ENCODE measurements at places on chromosomes 3 and 15.

DNA sequence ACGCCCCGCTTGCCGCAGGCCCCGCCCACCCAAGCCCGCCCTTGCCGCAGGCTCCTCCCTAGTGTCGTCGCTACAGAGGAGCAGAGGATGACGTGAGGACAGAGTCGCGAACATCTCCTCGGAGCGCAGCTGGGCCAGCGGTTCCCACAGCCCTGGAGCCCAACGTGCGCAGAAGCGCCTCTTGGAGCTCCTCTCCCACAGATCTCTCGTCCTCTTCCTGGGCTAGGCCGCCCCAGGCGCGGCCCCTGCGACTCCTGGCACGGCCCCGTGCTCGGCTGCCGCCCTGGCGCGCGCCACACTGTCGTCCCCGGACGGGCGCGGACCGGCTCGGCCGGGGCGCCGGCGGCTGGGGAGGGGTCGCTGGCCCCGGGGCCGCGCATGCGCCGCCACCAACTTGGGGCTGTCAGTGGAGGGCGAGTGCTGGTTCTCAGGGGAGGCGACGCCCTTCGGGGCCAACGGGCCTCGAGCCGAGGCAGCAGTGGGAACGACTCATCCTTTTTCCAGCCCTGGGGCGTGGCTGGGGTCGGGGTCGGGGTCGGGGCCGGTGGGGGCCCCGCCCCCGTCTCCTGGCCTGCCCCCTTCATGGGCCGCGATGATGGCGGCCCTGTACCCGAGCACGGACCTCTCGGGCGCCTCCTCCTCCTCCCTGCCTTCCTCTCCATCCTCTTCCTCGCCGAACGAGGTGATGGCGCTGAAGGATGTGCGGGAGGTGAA, at the start of gene TRPC1:
TRPC1 (plus strand) TSS at position 67 of the 714 bp plus-strand sequence; CDS start at position 593, 526 bp downstream.
- peak; percentile 68 for DNase-seq

GRCh38 chr15:42083916-42084315, 10.4 kb downstream of the PLA2G4D start:
- no peak for DNase-seq

DNA sequence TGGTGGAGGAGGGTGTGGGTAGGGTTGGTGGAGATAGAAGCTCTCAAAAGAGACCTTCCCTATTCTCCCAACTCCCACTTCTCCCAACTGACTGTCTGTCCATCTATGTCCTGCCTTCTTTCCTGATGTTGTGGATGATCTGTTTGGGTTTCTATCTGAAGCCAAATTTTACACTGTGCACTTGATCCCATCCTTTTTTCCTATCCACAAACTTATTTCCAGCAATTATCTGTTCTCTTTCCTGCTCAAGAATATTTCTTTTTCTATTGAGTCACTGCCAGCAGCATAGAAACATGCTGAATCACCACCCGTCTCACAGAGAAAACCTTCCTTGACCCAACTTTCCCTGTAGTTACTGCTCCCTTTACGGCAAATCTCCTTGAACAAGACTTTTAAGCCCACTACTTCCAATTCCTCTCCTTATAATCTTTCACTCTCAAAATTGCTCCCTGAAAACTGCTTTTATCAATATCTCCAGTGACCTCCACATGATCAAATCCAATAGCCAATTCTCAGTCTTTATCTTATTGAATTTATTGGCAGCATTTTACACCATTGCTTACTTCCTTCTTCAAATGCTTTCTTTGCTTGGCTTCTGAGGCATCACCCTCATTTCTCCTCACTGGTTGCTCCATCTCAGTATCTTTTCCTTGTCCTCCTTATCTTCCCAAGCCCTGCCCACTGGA, 141.2 kb upstream of the SLC7A14 start:
- no peak for DNase-seq

- DNase-seq: no peak
Measured at GRCh38 chr15:64235552-64235951, 72.7 kb upstream of the PPIB start.

- no peak for DNase-seq
Measured at GRCh38 chr3:116442331-116443021, 2.8 kb downstream of the LSAMP start.

DNA sequence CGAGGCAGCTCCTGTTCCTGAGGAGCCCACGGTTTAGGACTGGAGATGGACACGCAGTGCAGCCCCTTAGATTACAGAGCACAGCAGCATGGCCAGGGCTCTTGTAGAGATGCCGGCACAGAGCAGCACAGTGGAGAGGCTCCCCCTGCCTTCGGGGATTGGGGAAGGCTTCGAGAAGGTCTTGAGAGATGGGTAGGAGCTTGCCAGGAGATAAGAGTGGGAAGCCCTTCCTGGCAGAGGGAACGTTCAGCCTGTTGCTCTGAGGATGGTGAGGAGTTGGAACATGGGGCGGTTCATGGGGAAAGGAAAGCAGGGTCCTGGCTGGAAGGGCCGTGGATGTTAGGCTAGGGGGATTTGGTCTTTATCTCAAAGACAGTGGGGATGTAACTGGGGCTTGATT, 10.0 kb downstream of the EPB42 start:
- DNase-seq: no peak

DNA sequence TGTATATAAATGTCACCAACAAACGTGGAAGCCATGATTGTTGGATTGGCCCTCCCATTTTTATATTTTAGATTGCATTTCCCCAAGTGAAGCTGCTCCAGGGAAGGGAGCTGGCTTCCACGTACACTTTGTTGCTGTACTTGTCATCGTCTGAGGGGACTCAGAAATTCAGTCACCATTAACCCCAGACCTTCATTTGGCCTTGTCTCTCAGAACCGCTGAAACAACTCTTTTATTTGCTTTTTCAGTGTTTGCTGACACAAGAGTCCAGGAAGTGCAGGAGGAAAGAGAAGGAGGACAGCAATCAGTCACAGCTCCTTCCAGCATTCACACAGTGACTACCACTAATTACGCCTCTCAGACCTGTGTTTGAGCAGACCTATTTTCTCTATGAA, 276.5 kb downstream of the TBL1XR1 start:
- peak; percentile 87 for DNase-seq

GRCh38 chr15:31302778-31303725, 23.6 kb upstream of the KLF13 start:
- DNase-seq: no peak

GRCh38 chr15:80059786-80060355, 395 bp downstream of the ZFAND6 start:
- no peak for DNase-seq

DNA sequence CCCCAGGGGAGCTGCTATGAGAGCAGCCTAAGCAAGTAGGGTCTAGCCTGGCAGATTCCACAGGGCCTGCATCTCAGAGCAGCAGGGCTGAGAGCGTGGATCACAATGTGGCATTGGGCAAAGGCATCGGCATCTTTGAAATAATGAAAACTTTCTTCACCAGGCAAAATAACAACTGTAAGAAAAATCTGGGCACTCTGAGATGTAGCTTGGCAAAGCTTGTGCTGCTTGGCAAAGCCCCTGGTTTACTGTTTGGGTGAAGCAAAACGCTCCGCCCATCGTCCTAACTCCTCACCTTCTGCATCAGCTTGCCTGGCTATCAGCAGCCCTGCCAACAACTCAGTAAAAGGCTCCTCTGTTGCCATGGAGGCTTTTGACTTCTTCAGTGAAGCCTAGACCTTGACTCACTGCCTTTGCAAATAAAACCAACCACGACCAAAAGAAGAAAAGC, 212.8 kb upstream of the EIF1B start:
- DNase-seq: no peak

DNA sequence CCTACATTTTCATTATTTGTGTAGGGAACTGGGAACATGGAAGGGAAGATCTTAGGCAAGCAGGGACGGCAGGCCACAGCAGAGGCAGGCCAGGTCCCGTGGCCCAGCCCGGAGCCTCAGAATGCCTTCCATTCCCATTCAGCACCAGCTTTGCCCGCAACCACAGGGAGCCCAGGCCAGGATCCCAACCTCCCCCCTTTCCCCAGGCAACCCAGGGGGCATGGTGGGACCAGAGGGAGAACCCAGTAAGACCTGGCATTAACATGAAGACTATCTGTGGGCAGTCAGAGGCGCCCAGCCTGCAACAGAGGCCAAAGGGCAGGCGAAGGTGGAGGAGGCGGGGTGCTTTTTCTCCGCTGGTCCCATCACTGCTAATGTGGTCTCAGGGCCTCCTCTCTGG, 135.6 kb downstream of the TPRA1 start:
- no peak for DNase-seq

DNA sequence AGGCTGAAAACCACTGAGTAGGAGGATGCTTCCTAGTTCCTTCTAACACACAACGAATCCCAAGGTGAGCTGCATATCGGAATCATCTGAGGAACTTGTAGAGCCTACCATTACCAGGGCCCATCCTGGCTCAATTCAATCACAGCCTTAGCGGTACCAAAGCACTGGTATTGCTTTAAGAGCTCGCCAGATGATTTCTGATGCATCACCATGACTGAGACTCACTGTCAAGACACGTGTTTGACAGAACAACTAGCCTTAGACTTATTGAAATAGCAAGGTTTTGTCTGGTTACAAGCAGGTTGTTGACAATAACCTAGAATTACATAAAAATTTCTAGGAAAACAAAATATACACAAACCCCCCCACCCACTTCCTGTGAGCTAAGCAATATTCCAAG, 68.5 kb downstream of the CBLB start:
- no peak for DNase-seq

DNA sequence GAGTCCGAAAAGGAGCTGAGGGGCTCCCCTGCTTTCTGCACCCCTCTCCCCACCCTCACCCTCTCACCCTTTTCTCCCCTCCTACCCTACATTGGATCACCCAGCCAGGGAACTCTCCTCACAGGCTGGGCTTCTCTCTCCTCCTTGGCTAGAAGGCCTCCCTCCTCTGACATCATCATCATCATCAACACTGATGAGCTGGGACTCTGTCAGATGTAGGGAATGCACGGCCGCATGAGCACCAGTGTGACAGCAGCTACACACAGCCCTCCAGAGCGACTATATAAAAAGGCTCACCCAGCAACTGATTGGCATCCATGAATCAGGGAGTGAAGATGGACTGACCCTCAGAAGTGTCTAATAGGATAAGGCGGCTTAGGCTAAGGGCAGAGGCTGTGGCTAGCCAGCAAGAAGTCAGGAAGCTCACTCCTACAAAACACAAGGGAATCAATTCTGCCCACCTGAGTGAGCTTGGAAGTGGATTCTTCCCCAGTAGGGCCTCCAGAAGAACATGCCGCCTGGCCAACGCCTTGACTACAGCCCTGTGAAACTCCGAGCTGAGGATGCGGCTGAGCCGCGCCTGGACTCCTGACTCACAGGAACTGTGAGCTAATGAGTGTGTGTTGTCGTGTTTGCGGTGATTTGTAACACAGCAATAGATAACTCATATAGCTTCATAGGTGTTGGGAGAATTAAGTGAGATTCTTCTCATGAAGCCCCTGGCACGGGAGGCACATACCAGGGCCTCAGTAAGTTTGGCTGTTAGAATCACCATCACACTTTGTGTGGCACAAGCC, 147.6 kb downstream of the FAM43A start:
- DNase-seq: no peak

- DNase-seq: no peak
Measured at GRCh38 chr3:37973246-37974054, 17.1 kb upstream of the VILL start.

- no peak for DNase-seq
Measured at GRCh38 chr3:72176537-72177041, 391.6 kb upstream of the PROK2 start.

DNA sequence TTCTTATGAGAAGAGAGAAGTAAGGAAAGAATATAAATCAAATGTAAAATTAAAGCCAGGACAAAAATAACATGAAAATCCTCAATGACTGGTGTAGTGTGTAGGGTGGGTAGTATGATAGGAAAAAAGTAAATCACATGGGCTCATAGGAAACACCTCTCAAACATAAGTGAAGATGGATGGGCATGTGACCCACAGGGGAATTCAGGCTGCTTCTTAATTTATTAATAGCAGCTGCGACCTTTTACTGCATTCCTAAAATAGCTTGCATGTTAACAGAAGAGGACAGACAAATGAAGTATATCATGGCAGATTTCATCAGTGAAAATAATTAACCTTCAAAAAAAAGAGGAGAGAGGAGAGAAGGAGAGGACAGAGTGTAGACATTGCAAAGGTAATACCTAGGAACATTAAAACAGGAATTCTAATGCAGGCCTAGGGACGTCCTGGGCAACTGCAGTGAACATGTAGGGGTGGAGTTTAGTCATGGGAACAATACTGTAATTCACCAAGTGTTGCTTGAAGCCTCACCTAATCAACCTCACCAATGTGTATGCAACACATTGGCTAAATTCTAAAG, 132.9 kb downstream of the KCNMB2 start:
- no peak for DNase-seq

DNA sequence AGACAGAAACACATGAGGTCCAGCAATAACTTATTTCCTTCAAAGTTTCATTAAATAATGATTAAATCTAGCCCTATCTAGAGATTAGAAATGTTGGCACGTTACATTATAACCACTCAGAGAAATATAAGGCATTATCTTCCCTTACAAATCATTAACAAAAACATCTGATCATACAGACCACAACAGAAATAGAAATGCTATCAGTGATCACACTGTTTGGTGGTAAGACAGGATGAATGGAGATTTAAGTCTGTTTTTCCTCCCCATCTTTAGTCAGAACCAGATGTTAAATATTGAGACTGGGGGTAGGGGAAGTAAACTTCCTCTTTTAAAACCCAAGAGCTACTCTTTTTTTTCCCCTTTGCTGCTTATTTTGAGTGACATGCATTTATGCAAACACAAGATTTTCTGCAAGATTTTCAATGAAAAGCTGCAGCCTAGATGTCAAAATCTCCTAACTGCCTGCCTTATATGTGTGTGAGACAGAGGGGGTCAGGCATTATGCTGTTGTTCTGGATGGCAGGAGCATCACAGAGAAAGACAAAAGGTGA, 70.4 kb downstream of the CBLB start:
- DNase-seq: no peak

DNA sequence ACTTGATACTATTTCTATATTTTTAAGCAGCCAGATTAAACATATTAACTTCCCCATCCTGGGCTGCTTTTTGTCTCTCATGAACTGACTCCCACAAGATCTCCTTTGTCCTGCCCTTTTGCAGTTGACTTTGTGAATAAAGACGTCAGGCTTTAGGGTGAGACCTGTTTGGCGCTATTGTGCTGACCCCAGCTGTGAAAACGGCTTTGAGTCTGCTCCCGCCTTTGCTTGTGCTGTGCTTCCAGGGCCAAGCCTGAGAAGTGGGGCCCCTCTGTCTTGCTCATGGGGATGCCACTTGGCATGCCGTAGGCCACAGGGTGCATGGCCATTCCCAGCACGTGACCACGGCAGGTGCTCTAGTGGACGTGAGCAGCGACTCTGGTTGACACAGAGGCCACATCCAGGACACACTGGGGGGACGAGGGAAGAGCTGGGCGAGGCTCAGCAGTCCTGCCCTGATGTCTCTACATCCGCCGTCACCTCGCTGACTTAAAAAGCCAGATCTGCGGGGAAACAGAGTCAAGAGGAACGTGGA, 268.9 kb upstream of the LYSMD4 start:
- no peak for DNase-seq

GRCh38 chr3:28949580-28949979, 331.3 kb upstream of the RBMS3 start:
- DNase-seq: no peak

GRCh38 chr3:52983336-52983807, 62.5 kb downstream of the SFMBT1 start:
- DNase-seq: no peak

Data from NCI-H1436 treated with DMSO at 0.1 percent for 48 hours (cell line).